ENCODE measurements at places on chromosomes 1 and 21.

GRCh38 chr21:14116080-14116481 lies 94.7 kb downstream of the LIPI start:
- DNase-seq: no peak

DNA sequence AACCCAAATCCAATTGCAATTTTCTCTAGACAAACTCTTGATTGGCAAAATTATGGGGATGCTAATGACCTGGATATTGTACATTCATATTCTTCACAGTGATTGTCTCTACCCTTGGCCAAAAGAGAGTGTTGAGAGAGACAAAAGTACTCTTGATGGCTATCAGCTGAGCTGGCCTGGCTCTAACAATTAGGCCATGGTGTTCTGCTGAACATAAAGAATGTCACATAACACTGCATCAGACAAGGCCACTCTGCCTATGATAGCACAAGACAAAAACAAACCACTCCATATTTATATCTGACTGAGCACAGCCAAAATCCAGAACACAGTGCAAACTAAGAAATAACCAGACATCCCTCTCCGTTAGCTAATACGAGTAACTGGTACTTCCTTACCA lies 101.7 kb downstream of the ADAMTS1 start:
- no peak for DNase-seq

DNA sequence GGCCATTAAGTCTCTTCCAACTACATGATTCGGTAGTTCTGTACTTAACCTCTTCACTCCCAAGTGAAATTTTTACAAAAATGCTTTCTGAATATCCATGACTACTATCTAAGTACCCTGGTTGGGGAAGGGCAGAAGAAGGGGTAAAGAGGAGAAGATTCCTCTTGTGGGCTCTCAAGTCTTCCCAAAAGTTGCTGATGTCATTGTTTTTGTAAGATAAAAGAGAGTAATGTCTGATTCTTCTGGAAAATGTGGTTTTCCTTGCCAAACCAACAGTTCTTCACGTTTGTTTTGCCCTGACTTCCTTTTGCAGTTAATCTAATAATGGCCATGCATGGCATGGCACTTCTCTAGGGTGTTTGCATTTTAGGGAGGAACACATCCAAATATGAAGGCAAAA lies 34.7 kb upstream of the AK4 start:
- no peak for DNase-seq

- DNase-seq: no peak
Measured at GRCh38 chr1:54606096-54606989, 17.0 kb downstream of the FAM151A start.

DNA sequence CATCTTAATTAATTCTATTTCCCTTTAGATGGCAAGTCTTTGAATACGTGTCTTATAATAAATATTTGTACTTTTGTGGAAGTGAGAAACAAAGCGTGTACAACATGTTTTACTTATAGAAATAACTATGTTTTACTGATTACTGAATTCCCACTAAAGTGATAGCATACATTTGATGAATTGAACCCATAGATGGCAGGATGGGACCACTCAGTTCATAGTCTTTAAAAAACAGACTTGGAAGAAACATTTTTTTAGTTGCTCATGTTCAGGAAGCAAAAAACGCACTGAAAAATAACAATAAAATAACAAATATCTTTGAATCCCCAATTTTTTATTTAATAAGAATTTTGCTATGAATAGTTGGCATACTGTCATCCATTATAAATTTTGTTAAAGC lies 507.1 kb upstream of the ZRANB2 start:
- DNase-seq: no peak

DNA sequence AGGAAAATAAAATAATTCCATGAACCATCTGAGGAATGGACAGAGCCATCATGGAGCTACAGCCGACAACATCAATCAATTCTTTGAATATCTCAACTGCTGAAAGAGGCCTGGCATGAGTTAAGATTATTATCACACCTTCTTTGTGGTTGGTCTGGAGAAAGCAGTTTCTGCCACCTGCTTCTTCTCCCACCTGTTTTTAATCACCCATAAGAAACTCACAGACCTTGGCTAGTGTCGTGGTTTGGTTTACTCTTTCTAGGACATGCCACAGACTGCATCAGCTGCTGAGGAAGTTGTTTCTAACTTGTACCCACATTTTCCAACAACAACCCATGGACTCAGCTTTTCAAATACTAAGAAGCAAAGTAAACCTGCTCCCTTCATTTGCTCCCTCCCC lies 65.6 kb downstream of the NTPCR start:
- no peak for DNase-seq

DNA sequence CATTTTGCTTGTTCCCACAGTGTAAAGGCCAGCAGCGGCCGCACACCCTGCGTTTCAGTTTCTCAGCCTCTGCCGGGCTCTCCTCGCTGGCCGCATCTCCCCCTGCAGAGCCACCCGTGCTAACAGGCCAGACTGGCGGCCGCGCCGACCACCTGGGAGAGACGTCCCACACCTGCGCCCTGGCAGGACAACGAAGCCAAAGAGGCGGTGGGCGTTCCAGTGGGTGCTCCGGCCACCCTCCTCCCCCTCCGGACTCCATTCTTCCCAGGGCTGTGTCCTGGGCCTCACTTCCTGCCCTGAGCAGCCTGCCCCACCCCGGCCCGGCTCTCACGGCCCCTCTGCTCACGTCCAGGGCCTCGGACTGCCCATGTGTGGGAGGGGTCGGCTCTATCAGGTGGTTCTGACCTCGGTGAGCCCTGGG lies 31.9 kb upstream of the SLC19A1 start:
- DNase-seq: peak; percentile 42

DNA sequence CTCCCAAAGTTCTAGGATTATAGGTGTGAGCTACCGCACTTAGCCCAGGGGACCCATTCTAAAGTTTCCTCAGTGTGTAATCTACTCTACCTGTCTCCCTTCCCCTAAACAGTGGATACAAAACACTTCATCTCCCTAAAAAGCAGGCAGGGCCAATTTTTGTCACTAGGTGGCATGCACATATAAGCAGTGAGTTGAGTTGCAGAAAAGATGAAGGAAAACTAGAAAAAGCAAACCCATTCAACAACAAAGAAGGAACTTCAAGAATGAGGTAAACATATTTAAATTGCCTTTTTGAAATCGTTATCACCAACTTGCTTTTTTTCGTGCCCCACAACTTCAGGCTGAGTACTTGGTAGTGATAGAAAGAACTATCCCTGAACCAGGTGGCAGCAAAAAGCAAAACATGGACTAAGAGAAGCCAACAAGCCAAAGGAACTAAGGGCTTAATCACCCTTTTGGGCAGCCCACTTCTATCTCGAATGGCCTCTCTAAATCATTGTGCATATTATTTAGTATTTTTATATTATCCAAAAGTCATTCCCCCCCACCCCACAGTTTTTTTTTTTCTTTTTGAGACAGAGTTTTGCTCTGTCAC lies 19.7 kb upstream of the ALDH9A1 start:
- peak; percentile 51 for DNase-seq

- no peak for DNase-seq
Measured at GRCh38 chr1:19980314-19980713, 896 bp upstream of the PLA2G2A start.

DNA sequence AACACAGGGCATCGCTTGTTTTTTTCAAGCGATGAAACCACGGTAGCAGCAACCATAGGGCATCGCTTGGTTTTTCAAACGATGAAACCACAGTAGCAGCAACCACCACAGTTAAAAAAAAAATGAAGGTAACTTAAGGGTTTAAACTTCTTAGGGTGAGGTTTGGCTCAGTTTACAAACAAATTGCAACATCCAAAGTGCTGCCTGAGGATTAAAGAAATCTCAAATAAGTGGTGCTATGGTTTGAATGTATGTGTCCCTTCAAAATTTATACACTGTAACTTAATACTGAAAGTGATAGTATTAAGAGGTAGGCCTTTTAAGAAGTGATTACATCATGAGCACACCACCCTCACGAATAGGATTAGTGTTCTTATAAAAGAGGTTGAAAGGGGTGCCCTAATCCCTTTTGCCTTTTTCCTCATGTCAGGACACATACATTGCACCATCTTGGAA lies 6.4 kb upstream of the GBP5 start:
- DNase-seq: no peak

DNA sequence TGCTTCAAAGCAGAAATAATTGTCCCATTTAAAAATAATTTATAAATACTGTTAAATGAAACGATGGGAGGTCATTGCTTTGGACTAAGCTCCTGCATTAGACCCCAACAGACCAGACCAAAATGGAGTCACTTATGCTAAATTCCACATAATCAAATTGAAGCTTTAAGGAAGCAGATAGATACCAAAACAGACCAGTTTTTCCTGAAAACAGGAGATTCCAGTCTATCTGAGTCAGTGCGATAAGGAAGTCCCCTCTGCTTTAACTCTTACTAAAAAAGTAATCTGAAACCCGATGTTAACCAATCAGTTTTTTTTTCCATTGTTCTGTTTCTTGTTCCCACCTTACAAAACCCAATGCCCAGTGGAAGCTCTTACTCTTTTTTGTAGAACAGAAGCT lies 16.2 kb upstream of the DNASE2B start:
- no peak for DNase-seq

DNA sequence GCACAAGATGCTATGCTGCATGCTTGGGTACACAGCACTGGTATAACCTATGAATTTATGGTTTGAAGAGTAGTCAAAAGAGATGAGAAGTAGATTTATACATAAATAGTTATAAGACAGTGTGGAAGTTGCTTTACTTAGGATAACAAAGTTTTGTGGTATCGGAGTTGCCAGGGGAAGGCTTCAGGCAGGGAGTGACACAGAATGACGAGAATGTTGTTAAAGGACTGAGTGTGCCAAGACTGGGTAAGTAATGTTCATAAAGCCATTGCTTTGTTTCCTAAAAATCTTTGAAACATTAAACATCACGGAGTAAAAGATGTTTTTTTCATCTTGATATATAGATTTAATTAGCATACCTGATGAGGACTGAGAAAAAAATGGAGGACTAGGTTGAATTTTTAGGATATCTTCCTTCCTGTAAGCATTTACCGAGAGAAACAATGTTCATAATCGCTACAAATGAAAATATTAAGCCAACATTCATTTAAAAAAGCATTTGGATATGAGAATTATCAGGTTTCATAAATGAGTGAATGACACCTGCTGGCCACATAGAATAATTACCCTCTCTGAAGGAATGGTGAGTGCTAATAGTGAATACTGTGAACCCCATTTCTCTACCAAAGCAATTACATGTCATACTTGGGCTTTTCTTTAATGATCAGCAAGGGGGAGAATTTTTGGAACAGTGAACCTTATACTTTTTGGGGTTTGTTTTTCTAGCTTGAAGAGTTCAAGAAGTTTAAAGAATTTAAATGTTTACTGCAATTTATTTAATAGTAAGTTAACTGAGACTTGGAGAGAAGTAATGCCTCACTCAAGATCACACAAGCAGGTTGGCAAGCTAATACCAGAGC lies 28.4 kb downstream of the EXTL2 start:
- peak; percentile 15 for DNase-seq

DNA sequence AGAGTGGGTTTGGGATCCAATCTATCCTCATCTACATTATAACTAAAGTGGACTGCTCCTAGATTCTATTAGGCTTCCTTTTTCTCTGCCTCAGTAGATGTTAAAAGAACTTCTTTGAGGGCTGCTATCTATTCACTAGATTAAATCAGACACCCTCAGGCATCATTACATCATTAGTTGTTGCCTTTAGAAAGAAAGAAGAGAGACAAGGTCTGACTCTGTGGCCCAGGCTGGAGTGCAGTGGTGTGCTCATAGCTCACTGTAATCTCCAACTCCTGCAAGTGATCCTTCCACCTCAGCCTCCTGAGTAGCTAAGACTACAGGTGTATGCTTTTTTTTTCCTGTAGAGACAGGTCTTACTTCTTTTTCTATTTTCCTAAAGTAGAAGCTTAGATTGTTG lies 71.1 kb upstream of the EXO1 start:
- no peak for DNase-seq

DNA sequence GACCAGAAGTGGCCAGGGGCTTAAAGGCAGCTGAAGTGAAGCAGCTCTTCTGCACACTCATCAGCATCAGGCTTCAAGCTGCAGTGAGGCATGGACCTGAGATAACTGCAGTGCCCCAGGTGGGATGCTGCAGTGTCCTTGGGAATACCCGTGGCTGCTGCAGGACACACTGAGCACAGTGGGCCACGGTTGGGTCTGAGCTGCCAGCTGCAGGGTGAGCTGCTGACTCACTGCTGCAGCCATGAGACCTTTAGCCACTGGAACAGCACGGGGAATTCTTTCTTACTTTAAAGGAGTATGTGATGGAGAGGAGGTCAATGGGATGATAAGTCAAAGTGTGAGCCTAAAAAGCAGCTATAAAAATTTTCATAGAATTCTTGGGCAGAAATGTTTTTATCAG lies 102.1 kb downstream of the XCL2 start:
- DNase-seq: no peak

DNA sequence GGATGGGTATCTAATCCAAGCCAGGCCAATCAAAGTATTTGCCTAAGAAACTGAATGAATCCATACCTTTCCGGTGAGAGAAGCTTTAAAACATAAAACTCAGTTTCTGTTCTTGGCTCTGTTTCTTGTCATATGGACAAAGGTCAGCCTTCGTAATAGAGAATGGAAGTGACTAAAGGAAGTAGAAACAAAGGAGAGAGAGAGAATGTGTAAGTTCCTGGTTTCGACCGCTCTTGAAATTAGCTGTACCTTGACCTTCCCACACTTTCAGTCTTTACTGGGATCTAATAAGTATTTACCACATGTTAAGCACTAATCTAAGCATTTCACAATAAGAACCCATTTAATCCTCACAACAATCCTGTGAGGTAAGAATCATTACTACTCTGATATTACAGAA lies 19.6 kb upstream of the CLCA4 start:
- no peak for DNase-seq

- DNase-seq: no peak
Measured at GRCh38 chr1:62237361-62237760, 42.7 kb downstream of the L1TD1 start.

GRCh38 chr1:3474016-3474415 lies 19.6 kb downstream of the ARHGEF16 start:
- no peak for DNase-seq

DNA sequence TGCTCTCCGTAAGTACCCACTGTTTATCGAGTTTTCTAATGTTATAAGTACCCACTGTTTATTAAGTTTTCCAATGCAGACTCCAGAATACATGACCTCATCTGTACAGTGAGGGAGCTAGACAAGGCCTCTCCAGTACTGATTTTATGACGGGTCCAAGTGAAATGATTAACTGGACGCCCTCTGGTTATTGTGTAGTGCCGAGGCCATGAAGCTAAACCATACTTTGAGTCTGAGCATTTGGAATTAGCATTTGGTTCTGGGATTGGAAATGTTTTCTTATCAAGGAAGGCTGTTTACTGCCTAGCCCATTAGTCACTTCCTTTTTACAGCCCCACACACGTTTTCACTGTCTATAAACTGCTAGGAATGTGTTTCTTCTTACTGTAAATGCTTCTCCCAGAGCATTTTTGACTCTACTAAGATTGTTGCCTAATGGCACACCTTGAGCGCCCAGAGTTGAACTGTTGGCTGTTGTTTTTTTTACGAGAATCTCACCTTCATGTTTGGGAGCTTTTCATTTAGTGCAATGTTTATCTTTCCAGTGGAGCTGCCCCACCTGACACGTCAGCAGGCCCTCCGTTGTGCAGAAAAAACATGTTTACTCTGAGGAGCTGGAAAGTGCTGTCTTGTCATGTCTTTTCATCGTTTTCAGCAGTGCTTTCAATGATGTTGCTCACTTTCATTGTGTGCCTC lies 26.9 kb downstream of the SPATA46 start:
- DNase-seq: no peak

GRCh38 chr1:211708006-211708405 lies 32.6 kb upstream of the NEK2 start:
- no peak for DNase-seq
